ENCODE measurements at places on chromosomes 2 and 18. TPM values are rescaled to one million over a fixed set of nuclear protein-coding genes. Genes with fewer than 3 reads are reported as not detected.

The RAB6C gene
- total RNA-seq = 0.24 TPM

DNA sequence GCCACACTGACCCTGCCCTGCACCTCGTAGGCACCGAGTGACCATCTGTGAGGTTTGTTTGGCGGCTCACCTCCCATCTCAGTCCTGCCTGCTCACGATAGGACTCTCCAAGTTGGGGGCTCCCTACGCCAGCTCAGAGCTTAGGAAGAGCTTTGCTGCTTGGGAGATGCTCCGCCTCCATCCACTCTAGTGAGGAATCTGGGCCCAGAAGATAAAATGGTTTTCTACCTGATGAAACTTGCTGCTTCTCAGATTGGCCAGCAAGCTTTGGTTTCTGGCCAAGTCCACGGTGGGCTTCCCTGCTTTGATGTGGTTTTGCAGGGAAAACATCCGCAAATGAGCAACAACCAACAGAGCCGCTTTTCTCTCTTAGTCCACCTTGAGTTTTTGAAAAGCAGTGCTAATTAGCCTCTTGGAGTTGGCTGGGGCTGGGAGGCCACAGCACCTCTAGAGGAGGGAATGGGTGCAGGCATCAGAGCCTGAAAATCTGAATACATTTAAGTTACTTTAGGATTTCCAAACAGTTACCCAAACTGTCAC is 42.2 kb downstream of the THNSL2 start:
- no peak overlapping the region for H3K27ac ChIP-seq
- DNase-seq = peak; percentile 80
- no peak overlapping the region for H3K4me3 ChIP-seq

DNA sequence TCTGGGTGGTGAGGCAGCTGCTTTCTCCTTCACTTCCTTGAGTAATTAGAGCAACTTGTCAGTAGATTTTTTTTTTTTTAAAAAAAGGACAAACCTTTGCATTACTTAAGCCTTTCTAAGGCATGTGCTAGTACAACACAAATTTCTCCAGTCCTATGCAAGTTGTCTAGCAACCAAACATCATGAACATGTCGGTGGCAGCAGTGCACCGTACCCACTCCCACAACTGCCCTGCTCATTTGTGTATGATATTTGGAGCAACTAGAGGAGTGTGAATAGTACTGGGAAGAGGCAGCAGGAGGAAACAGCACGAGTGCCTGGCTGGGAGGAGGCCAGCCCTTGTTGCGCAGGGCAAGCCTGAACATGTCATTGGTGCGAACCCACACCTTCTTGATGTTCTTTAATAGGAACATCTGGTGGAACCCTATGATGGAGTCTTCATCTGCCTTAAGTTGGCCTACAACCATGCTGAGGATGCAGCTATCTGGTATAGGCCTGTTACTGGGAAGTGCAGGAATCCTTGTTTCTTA is 238.3 kb downstream of the TDRD15 start:
- no peaks in the 10 kb centered on the region for H3K27me3 ChIP-seq
- H3K4me3 ChIP-seq = no peak overlapping the region
- DNase-seq = no peak
- no peaks in the 10 kb centered on the region for H3K36me3 ChIP-seq
- no peak overlapping the region for H3K27ac ChIP-seq

The ATL2 gene
- total RNA-seq = 232 TPM

GRCh38 chr2:11375025-11375688 is 30.7 kb upstream of the ROCK2 start:
- no peaks in the 10 kb centered on the region for H3K27me3 ChIP-seq
- no peaks in the 10 kb centered on the region for H3K4me1 ChIP-seq
- no peak for DNase-seq
- H3K27ac ChIP-seq = peak overlapping the region; percentile 61

The SERPINB12 gene
- not detected for total RNA-seq

Measured in endodermal cell (in vitro differentiated cells).